ENCODE measurements at places on chromosomes 2 and 18.
A peak's percentile ranks its signal among the peaks of the same experiment; 100 is the strongest.

- no peak for DNase-seq
Measured at GRCh38 chr2:196486146-196486545, 153.4 kb upstream of the CCDC150 start.

DNA sequence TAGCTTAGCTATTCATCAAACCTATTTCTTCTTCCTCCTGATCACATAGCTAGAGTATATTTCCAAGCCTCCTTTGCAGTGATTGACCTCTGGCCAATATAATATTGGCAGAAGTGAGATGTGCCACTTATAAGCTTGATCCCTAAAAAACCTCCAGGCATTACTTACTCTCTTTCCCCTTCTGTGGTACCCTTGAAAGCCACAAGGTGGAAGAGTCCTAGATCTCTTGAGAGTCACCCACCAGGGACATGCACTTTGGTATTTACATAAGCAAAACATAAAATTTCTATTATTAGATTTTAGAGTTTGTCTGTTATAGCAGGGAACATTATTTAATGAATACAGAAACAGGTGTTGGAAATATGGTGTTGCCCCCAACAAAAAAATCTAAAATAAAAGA, 112.0 kb downstream of the EXOC6B start:
- DNase-seq, result no peak

DNA sequence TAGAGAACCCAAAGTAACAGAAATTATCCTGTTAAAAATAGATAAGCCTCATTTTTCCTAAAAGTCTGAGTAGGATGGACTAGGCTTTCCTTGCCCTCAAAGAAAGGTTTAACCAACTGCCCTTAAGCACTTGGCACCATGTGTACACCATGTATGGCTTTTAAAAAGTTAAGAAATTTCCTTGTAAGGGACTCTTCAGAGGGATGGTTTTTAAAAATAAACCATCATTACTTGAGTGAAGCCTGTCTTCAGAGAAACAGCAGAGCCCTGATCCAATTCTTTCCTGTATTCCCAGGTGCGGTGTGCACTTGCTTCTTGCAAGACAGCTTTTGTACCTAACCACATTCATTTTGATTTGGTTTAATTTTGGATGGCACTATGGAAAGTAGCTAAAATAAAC, 1.1 kb upstream of the NEMP2 start:
- DNase-seq, result no peak

- no peak for DNase-seq
Measured at GRCh38 chr2:102662833-102663232, 43.5 kb downstream of the SLC9A2 start.

- no peak for DNase-seq
Measured at GRCh38 chr2:178747767-178748166, 59.5 kb downstream of the TTN start.

DNA sequence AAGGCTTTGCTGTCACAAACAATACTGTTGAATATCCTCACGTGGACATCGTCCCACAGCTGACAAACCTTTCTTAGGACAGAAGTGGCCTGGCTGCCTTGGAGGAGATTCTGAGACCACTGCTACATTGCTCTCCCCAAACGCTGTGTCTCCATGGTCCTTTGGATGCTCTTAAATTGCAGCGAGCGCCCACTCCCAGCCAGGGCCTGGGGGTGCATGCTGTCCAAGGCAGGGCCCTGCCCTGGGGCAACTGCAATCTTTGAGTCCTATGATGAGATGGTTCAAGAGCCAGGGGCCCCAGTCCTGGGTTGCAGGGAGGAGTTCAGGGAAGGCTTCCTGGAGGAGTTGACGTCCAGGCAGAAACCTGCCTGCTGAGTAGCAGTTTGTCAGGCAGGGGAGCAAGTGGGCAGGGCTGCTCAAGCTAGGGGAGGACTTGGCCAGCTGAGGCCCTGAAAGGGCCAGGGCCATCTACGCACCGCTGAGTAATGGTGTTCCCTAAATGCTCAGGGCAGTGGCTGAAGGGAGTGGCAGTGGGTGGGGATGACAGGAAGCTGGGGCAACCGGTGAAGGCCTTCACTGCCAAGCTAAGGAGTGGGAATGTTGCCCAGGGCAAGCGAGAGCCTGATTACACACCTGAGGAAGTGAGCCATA, 10.8 kb upstream of the SDC1 start:
- no peak for DNase-seq

GRCh38 chr2:102056079-102056581, 64.4 kb downstream of the IL1R2 start:
- no peak for DNase-seq

DNA sequence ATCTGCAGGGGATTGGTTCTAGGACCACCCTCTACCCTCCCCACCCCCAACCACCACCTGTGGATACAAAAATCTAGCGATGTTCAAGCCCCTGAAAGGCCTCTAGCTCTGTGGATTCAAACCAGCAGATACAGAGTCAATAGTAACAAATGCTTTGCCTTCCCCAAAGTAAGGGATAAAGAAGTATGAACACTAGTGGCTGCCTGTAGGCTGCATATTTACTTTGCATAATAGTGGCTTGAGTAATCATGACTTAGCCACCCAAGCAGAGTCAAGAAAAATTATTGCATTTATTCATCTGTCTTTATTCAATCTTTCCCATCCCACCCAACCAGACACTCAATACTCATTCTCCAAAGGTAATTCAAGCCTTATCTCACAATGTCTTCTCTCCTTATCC, 43.8 kb downstream of the SOCS6 start:
- no peak for DNase-seq

DNA sequence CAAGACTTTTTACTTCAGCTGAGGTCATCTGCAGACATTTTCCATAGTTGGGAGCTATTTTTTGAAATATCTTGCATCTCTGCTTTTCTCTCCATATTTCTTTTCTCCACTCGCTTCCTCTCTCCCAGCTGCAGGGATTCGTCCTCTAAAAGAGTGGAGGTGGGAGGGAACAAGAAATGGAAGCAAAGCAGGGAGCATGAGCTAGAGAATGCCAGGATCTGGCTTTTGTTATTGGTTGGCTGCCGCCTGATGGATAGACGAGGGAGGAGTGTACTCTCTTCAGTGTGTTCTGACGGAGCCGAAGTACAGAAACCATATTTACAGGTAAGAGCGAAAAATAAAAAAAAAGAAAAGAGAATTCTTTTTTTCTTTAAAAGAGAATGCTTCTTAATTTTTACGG, at the start of gene CSRNP3:
Gene CSRNP3 (plus strand): TSS at position 282 of the 400 bp plus-strand sequence. CDS start 125,368 bp downstream, outside the sequence.
- DNase-seq, result no peak

GRCh38 chr2:237196866-237197618, 111.4 kb downstream of the COPS8 start:
- no peak for DNase-seq

- no peak for DNase-seq
Measured at GRCh38 chr2:28137221-28137620, 246.7 kb downstream of the BABAM2 start.

- DNase-seq, result no peak
Measured at GRCh38 chr2:166792808-166793207, 95.5 kb upstream of the XIRP2 start.

GRCh38 chr2:60413069-60413813, 140.2 kb downstream of the BCL11A start:
- no peak for DNase-seq

- no peak for DNase-seq
Measured at GRCh38 chr2:224816816-224817215, 100.7 kb upstream of the CCDC195 start.

- no peak for DNase-seq
Measured at GRCh38 chr2:145066856-145067548, 547.1 kb upstream of the ZEB2 start.

DNA sequence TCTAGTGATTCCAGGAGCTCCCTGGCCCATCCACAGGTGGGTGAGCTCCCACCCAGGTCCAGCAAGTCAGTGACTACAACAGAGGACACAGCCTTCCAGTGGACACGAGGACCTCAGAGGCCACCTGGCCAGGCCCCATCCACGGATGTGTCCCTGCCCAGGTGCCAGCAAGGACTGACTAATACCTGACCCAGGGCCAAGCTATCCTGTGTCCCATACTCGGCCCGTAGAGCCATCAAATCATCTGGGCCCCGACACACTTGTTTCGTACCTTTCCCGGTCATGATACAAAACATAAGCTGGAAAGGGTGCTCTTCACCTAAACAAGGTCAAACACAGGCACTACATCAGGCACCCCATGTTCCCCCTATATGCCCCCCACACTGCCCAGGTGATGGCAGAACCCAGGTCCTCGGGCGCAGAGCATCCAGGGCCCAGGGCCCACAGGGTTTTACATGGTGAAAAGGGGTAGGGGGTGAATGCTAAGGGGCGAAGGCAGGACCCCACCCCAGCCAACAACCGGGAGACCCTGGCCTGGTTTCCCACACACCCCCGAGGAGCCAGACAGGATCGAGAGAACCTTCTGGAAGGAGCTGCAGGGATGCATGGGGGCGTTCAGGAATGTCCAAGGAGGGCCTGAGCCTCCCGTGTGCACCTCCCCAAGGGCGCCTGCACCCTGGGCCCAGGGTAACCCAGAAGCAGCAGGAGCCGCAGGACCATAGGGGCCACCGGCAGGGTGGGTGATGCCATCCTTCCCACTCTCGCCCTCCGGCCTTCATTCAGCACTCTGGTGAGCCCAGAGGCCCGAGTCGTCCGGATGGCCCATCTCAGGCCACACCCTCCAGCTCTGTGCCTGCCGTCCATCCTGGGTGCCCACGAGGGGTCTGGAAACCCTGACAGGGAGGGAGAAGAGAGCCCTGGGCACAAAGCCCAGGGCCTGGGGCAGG, 94.3 kb downstream of the HDAC4 start:
- no peak for DNase-seq

DNA sequence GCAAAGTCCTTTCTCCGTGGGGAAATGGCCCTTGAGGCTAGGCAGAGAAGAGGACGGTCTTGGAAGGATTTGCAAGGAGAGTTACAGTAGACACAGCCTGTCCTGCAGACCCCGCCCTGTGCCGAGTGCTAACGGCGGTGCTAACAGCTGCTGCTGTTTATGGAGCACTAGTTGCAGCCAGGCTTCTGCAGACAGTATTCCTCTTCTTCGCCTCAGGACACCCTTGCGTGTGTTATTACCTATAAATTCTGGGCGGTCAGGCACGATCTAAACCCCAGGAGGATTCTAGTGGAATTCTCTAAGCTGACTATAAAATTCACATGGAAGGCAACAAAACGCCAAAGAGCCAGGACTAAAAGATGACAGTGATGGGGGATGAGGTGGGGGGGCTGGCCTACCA, 139.8 kb downstream of the GLI2 start:
- no peak for DNase-seq

DNA sequence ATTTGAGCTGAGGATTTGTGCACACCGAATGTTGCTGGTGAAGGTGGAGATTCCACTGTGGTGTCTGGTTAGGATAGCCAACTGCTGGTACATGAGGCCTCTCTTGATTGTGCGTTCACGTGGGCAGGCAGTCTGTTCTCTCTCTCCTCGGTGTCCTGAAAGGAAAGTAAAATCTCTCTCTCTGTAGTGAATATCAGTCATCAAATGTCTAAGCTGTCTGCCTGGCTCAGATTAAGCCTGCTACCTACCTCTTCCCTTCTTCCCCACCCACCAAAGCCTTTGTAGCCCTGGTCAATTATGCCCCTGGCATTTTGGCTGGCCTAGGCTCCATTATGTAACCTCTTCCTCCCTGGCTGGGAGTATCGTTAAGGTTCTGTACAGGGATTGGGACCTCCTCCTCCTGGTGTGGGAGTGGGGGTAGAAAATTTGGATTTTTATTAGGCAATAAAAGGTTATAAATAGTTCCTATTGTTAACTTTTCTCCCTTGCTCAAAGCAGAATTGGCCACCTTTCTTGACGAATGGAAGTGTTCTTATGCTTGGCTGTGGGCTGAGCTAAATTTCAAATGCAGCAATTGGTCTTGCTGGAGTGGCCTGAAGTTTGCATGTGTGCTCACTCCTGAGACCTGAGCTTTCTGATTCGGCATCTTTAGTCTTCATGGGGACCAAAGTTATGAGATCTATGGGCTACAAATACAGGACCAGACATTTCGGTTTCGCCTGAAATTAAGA, 148.8 kb downstream of the WDSUB1 start:
- DNase-seq, result no peak

GRCh38 chr18:32634876-32635431, 137.9 kb downstream of the KLHL14 start:
- DNase-seq, result no peak

DNA sequence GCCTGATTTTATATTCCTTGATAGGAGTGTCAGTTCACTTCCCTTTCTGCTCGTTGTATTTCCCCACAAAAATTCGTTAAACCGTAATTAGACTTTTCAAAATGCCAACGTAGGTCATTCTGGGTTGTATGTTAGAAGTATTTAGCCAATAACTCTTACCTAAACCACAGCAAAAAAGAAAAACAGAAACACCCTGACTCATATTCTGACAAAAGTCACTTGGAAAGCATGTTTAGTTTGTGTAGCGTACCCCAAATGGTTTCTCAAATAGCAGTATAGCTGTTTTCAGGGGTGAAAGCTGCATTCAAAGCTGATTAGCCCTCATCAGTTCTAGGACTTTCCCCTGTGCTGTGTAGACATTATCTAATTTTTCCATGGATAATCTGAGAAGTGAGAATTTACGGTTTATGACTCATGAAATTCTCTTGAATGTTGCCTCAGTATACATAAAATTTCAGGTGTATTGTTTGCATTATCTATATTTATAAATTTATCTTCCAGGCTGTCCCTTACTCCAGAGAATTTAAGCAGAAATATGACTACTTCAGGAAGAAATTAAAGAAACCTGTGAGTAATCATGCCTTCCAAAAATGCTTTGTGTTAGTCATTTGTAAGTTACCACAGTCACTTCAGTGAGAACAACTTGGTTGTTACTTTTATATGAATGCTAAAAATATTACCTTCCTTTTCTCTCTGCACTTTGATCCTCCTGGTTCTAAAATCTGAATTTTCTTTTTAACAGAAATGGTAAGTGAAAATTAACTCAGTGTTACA, 264.9 kb downstream of the ALPK2 start:
- DNase-seq, result no peak

- peak; percentile 11 for DNase-seq
Measured at GRCh38 chr2:118061135-118061955, 26.9 kb upstream of the INSIG2 start.

DNA sequence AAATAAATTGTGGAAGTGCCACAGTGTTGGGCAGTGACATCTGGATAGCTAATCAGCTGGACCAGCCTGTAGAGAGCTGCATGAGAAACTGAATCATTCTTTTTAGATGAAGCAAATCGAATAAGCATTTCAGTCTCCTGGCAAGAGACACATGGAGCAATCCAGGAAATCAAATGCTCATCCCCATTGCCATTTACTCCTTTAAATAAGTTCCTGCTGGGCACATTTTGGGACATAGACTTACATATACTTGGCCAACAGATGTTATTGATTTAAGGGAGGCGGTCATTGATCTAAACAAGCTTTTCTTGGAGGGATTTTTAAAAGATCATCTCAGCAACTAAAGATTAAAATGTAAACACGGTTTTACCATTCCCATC, 307.1 kb downstream of the STK39 start:
- no peak for DNase-seq
